Heart right ventricle (tissue), 16 donors: ENCODE measurements at places on chromosomes 7 and 10.

DNA sequence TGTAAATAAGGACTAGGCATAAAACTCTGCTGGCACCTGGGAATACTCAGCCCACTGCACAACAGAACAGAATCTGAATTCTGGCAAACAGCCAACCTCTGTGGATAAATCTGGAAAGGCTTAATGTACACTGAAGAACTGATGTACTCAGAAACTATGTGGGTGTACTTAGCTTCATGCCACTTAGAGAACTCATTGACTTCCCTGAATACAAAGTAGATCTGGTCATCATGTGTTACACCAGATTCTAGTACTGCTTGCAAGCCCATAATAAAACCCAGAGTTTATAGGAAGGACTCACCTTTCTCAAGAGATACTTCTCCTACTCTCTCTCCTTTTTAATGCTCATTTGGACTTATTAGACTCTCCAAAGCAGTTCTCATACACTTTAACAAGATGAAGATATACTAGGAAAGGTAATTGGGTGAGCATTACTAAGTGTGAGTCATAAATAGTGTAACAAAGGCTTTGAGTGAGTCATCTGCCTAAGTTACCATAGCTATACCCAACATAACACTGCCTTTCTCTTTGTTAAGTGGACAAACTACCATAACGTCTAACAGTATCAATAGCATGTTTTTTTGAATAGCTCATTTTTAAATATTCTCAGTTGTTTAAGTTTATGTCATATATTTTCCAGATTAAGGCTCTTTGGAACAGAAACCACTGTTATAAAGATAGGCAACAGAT, 309.1 kb downstream of the MDFIC start:
- DNase-seq = no peak

DNA sequence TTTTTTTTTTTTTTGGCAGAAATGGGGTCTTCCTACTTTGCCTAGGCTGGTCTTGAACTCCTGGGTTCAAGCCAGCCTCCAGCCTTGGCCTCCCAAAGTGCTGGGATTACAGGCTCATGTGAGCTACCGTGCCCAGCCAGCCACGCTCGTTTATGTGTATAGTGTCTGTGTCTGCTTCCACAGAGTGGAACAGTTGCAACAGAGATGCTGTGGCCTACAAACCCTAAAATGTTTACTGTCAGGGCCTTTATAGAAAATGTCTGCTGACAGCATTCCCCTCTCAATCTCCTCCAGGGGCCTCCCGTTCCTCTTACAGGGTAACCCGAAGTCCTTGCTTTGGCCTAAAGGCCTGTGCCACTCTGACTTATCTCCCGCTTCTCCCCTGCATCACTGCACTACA, 87.6 kb upstream of the LEP start:
- no peak for DNase-seq

GRCh38 chr10:5813091-5813340, 218 bp downstream of the GDI2 start:
- no peak for DNase-seq

GRCh38 chr10:69413221-69413865, 3.4 kb downstream of the TACR2 start:
- peak; percentile 69 for DNase-seq

DNA sequence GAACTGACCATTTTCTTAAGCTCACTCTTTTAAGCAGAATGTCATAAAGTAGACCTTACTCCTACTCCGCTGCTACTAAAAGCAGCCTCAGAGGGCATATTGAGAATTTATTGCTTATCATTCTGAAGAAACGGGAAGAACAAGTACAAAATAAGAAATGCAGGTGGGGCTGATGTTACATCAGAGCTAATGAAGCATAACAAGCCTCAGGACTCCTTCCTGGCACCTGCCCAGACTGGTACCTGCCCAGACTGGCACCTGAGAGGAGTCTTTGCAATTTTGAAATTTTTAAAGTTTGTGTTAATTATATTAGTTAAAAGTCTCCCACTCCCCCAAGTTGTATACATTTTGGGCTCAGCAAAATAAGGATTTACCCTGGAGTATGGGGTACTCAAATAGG, 162.4 kb downstream of the SEMA3E start:
- DNase-seq = no peak

GRCh38 chr7:92228742-92229141, 17.0 kb downstream of the KRIT1 start:
- DNase-seq = no peak

- DNase-seq = no peak
Measured at GRCh38 chr7:46739518-46740234, 818.6 kb upstream of the IGFBP3 start.

DNA sequence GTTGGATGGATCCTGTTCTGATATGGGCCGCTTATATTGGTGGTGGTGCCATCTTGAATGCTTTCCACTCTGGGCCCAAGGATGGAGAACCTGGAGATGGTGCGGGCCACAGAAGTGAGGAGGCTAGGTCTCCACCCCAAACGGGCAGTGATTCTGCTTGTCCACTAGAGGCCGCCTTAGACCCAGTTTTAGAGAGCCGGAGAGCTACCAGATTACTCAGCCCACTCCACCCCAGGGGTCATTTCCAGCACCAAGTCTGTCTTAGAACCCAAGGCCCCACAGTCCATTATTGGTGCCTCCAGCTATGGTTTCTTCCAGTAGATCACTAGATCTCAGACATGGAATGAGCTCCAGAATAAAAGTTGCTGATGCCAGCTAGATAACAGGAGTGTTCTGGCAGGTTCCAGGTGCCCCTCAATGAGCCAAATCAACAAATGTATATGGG, 11.8 kb upstream of the CAMK2G start:
- peak; percentile 88 for DNase-seq

DNA sequence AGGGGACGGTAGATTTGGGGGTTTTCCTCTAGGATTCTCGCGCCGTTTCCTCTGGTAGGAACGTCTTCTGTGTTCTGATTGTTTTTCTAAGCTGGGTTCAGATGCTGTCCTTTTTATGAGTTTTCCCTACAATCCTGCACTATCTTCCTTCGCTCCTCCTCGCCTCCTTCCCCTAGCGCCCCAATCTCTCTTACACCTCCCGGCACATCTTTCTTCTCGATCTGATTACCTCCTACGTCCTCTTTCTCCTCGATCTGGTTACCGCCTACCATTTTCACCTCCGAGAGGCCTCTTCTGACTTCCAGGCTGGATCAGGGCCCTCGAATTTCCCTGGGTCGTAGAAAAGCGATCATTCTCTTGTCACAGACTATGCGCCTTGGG, 413 bp downstream of the BUD31 start:
- no peak for DNase-seq

- no peak for DNase-seq
Measured at GRCh38 chr7:12764458-12764891, 77.0 kb downstream of the ARL4A start.

DNA sequence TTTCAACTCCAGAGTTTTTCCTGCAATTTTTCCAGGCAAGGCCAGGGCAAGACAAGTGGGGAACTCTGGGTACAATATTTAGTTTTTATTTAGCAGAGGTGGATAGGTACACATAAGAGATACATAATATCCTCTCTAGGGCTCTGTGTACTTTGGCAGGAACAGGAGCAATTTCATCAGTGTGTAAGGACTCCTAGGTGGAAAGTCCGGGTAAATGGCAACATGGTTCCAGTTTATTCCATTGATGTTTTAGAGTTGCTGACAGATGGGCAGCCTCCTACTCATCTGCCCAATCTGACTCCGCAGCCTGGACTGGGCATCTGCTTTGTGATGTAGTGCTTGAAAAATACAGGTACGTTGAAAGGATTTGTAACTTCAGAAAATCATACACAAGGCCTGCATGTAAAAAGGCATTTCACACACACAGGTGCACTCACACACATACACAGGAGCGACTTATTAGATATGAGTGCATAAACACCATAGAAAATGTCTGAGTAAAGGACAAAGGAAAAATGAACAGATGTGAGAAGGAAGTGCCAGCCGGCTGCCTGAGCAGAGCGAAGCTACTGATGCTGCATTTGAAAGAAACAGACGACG, 5.7 kb downstream of the PON1 start:
- DNase-seq = no peak

DNA sequence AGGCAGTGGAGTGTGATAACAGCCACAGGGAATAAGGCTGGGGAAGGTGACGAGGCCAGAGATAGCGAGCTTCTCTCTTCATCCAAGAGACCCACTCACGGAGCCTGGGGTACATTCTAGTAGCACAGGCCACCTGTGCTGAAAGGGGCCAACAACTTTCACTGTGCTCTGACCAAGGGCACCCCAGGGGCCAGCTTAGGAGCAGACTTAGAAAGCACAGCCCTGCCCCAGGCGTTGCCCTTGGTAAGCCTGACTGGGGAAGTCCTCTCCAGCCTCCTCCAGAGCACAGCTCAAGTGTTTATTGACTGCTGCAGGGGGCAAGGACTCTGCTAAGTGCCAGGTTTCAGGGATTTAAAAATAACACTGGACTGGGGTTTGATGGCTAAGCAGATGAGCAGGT, 44.7 kb downstream of the EBF3 start:
- no peak for DNase-seq

DNA sequence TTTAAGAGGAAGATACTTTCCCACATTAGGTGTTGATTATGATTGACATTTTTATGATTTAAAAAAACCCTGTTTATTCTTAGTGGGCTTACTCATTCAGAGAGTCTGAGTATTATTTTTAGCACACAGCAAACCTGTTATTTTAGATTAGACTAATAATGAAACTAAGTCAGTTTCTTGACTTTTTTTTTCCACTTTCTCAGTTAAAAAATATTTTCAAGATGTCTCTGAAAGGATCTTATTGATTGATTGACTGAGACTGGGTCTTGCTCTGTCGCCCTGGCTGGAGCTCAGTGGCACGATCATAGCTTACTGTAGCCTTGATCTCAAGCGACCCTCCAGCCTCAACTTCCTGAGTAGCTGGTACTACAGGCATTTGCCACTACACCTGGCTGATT, 20.4 kb upstream of the INPP5F start:
- DNase-seq = no peak

DNA sequence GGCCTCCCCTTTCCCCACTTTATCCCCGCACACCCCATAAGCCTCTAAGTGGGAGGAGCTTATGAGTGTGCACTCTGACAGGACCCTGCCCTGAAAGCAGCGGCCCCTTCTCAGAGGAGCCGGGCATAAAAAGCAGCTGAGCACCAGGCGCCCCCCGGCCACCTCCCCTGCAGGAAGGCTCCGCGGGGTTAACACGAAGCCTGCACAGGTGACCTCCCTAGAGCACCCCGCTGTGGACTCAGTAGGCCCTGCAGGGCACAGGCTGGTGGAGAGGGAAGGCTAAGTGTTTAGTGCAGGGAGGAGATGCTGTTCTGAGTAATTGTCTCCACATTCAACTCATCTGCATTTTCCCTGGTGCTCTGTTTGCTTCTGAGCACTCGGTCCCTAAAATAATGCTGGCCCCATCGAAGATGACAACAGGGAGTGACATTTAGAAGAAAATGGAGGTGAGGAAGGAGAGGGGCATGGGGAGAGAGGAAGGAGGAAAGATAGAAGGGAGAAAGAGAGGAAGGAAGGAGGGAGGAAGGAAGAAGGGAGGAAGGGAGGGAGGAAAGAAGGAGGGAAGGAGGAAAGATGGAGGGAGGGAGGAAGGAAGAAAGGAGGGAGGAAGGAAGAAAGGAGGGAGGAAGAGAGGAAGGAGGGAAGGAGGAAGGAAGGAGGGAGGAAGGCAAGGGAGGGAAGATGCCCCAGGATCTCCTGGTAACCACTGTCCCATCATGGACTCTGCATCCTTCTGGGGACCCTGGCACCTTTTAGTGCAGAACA, 25.4 kb upstream of the CNPY1 start:
- DNase-seq = no peak

GRCh38 chr7:42869131-42870020, 42.5 kb downstream of the C7orf25 start:
- no peak for DNase-seq

GRCh38 chr10:3654980-3655379, 130.0 kb downstream of the KLF6 start:
- DNase-seq = no peak

- no peak for DNase-seq
Measured at GRCh38 chr7:156140896-156141295, 328.6 kb upstream of the SHH start.

- DNase-seq = no peak
Measured at GRCh38 chr10:35208949-35209613, 82.4 kb downstream of the CREM start.

GRCh38 chr7:30148951-30149459, 14.2 kb downstream of the MTURN start:
- DNase-seq = no peak

- DNase-seq = no peak
Measured at GRCh38 chr7:22039670-22040069, 94.0 kb upstream of the CDCA7L start.

- DNase-seq = no peak
Measured at GRCh38 chr7:131067220-131067619, 260.5 kb upstream of the MKLN1 start.

GRCh38 chr10:115861864-115862263, 411.1 kb downstream of the GFRA1 start:
- no peak for DNase-seq

GRCh38 chr7:78019447-78020135, 221.0 kb downstream of the PHTF2 start:
- peak; percentile 93 for DNase-seq

DNA sequence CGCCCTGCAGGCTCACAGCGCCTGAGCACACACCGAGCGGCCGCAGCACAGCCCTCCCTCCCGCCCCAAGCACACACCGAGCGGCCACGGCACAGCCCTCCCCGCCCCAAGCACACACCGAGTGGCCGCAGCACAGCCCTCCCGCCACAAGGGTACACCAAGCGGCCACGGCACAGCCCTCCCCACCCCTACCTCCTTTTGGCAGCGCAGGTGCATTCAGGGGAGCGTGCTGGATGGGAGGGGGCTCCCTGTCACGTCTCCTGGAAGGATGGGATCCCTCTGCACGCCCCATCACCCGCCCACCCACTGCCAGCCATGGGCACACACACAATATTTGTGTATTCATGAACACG, 482.6 kb downstream of the DNAJB6 start:
- DNase-seq = no peak

GRCh38 chr10:110324805-110325280, 20.1 kb upstream of the SMNDC1 start:
- no peak for DNase-seq

DNA sequence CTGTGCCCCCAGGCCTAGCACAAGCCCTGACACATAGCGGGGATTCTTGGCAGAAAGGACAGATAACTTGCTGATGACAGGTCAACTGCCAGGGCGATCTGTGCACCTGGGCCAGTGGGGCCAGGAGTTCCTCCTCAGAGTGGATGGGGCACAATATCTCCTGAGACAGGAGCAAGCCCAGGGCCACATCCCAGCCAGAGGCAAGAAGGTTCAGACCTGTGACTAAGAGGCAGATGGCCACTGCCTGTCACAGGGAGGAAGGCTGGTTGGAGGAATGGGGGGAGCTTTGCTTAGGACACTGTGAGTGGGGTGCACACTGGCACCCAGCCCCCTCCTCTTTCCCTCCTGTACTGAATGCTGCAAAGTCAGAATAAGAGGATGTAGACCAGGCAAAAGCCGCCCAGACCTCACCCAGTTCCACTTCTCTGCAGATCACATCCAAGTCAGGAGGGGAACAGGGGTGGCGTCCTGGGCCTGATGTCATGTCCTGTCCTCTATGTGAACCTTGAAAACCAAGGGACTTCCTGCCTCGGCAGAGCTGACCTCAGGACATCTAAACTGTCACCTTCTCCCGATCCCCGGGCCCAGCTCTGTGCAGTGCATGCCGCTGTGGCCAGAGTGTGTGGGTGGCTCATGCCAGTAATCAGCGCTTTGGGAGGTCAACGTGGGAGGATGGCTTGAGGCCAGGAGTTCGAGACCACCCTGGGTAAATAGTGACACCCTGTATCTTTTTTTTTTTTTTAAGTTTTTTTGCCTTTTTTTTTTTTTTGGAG, 1.3 kb downstream of the GUSB start:
- peak; percentile 41 for DNase-seq

GRCh38 chr10:116056445-116057293, 216.3 kb downstream of the GFRA1 start:
- DNase-seq = no peak

- no peak for DNase-seq
Measured at GRCh38 chr10:28400176-28400575, 97.3 kb upstream of the MPP7 start.
